ENCODE measurements at places on chromosomes 7 and 10.

GRCh38 chr10:86393362-86393761 lies 26.8 kb upstream of the GRID1 start:
- no peak for DNase-seq

DNA sequence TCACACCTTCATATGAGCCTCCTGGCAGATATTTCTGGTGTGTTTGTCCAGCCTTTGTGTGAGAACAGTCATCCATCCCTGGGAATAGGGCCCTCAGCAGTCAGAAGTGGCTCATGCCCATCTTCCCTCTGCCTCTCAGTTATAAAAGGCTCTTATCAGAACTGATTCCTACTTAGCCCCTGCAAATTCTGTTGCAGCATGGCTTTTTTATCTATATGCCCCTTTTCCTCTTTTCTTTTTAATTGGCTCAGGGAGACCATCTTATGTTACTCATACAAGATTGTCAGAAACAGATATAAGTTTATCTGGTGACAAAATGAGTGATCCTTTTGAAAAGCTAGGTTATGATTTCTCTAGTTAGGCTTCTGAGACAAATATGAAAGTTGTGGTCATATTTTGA lies 194.1 kb downstream of the CREB5 start:
- DNase-seq, result no peak

DNA sequence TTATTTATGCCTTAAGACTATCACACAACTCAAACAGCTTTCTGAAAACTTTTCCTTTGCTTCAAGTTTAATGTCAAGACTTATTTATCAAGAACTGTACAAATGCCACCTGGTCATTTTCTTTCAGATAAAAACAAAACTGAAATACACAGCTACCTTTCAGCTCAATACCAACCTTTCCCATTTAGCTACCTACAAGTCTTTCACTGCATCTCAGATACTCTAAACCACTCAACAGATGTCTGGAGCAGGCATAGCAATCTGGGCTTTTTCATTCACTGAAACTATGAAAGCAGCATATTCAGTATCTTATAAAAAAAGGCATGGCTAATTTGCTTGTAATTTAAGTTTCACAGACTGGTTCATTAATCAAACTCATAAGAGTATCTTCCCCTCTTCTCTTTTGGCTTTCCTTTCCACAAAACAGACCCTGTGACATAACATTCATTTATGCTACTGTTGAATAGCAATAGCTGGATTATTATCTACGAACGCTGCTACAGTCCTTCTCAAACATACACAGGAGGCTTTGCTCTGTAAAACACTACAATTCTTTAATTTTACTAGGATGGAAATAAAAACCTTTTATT lies 8.2 kb downstream of the TRA2A start:
- no peak for DNase-seq

GRCh38 chr7:12110425-12110824 lies 100.7 kb upstream of the TMEM106B start:
- no peak for DNase-seq

All from AG04450 (cell line).